ENCODE measurements at places on chromosomes 7 and 10.
A peak's percentile ranks its signal among the peaks of the same experiment; 100 is the strongest.

GRCh38 chr10:89639326-89639725 is 5.7 kb downstream of the PANK1 start:
- no peak for DNase-seq

DNA sequence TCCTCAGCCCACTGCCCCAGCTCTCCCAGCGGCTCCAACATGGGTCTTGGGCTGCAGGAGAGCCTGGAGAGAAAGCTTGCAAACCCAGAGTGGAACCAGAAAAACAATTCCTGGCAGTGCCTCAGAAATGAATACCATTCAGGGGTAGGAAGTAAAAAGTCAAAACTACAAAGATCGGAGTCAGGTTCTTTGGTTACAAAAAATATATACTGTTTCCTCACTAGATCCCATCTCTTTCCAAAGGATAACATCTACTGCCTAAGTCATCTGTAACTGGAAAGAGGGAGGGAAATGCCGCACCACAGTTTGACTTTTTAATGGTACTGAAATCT is 14.9 kb downstream of the CREB3L2 start:
- no peak for DNase-seq

- no peak for DNase-seq
Measured at GRCh38 chr7:114051871-114052331, 133.1 kb upstream of the PPP1R3A start.

DNA sequence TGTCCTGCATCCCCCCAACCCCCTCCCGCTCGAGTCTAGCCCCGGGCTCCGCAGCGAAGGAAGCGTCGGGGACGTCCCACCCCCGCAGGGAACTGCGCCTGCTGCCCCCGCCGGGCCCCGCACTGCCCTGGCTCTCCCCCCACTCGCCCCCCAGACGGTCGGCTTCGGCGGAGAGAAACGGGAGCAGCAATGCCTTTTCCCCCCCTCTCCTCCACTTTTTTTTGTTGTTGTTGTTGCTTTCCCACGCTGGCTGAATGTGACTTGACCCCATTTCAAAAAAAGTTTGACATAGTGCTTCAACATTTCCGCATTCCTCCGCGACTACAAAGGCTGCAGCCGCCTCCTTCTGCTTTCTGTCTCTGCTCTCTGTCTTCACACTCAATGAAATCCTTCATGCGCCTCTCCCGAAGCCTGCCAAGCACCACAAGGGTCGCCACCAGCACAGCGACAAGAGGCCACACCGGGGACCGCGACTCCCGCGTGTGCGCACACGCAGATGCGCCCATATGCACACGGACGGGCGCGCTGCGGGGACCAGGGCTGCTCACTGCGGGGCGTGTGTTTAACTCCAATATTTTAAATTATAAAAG is 1.0 kb downstream of the CDK6 start:
- peak; percentile 68 for DNase-seq

DNA sequence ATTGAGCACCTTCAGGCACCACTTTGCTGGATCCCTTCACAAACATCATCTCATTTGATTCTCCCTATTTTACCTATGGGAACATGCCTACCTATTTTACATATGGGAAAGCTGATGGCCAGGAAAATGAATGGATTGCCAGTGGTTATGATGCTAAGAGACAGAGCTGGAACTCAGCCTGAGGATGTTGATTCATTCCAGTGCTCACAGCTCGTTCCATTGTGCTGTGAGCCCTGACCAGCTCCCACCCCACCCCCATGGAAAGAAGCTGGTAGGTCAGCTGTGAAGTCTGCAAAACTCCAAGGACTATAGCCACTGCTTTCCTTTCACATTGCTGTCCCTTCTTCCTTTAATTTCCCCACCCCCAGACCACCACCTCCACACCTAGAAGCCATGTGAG is 9.6 kb downstream of the UBTD1 start:
- DNase-seq = peak; percentile 73

- peak; percentile 5 for DNase-seq
Measured at GRCh38 chr10:78578929-78579328, 489.8 kb upstream of the ZMIZ1 start.

- DNase-seq = peak; percentile 75
Measured at GRCh38 chr7:46168671-46169383, 247.8 kb upstream of the IGFBP3 start.

- peak; percentile 66 for DNase-seq
Measured at GRCh38 chr10:31320550-31321211, 1.7 kb downstream of the ZEB1 start.

DNA sequence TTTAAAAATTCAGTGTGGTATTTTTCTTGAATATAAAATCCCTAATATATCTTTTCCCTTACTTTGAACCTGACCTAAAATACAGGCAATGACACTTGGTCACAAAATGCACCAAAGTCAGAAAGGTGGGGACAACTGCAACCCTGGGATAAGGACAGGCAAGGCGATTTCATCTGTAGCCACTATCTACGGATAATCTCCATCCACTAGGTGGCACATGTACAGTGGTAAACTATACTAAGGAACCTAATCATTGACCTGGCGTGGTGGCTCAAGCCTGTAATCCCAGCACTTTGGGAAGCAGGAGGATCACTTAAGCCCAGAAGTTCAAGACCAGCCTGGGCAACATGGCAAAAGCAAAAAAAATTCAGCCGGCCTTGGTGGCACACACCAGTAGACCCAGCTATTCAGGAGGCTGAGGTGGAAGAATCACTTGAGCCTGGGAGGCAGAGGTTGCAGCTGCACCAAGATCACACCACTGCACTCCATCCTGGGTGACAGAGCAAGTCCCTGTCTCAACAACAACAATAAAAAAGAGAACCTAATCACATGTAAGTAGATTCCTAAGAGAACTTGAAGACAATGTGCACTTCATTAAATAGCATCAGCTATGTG is 98.9 kb downstream of the KMT2C start:
- peak; percentile 45 for DNase-seq

DNA sequence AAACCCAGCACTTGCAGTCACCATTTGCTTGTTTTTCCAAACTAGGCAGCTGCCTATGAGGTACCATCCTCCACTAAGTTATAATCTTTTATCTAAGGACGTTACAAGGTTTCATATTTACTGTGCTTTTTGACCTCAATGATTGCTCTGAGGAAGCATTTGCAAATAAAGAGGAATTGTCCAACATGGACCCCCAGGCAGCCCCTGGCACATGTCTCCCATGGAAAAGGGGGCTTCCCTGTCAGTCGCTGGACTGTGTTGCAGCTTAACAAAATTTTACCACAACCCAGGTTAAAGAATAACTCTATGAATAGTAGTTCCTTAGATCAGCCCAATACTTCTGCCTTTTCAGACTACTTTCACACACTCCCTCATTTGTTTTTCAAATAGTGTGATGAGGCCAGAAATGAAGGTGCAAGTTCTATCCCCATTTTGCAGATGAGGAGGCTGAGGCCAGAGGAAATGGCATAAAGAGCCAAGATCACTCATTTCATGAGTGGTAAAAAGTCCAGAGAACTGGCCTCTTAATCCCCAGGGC is 52.8 kb upstream of the ZPBP start:
- DNase-seq = no peak

DNA sequence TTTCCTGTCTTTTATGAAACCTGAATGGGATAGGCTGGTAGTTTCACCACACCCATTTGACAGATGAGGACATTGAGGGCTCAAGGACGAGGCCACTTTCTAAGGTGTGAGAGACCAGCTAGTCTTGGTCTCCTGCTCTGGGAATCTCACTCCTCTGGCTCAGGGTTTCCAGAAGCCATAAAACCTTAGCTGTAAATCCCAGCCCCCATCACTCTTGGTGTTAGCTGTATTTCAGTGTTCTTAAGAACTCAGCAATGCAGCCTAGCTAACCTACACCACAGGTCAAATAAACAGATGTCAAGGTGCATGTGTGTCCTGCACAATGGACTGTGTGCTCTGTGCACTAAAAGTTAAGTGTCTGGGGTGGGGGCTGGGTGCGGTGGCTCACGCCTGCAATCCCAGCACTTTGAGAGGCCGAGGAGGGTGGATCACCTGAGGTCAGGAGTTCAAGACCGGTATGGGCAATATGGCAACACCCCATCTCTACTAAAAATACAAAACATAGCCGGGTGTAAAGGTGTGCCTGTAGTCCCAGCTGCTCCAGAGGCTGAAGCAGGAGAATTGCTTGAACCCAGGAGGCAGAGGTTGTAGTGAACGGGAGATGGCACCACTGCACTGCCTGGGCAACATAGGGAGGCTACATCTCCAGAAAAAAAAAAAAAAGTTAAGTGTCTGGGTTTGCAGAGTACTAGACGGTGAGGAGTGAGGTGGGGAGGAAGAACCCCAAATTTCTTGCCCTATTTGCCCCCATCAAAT is 567 bp upstream of the EPO start:
- peak; percentile 42 for DNase-seq

DNA sequence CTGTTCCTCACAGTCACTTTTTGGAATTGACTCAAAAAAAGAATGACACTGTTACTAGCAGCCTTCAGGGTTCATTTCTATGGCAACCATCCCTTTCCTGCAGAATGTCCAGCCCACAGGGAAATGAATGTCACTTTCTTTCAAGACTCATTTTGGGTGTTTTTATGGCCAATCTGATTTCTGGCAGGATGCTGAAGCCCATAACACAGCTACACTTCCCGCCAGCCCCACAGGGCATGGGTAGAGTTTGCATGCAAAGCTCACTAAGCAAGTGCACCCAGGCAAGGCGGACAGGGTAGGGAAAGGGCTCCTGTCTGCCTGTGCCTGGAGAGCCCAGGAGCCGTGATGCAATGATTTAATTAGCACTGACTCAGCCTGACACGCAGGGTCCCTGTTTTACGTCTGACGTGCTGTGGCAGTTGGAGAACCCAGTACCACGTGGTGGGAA is 26.1 kb upstream of the GPAM start:
- no peak for DNase-seq

DNA sequence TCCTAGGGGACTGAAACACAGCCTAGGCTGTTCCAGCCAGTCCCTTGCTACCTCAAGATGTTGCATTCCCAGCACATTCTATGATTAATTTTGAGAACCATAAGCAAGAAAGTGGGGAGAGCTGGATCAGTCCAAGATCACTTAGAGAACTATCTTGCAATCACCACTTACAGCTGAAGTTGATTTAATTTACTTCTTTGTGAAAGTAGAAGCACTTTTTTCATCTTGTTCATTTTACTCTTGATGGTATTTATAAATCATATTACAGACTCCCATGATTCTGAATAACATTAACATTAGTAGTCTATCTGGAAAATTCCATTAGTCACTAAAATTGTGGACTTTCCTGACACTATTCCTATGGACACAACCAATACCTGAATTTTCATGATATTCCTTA is 118.5 kb downstream of the ETV1 start:
- DNase-seq = no peak

GRCh38 chr7:138354066-138354465 is 106.0 kb upstream of the TRIM24 start:
- no peak for DNase-seq

DNA sequence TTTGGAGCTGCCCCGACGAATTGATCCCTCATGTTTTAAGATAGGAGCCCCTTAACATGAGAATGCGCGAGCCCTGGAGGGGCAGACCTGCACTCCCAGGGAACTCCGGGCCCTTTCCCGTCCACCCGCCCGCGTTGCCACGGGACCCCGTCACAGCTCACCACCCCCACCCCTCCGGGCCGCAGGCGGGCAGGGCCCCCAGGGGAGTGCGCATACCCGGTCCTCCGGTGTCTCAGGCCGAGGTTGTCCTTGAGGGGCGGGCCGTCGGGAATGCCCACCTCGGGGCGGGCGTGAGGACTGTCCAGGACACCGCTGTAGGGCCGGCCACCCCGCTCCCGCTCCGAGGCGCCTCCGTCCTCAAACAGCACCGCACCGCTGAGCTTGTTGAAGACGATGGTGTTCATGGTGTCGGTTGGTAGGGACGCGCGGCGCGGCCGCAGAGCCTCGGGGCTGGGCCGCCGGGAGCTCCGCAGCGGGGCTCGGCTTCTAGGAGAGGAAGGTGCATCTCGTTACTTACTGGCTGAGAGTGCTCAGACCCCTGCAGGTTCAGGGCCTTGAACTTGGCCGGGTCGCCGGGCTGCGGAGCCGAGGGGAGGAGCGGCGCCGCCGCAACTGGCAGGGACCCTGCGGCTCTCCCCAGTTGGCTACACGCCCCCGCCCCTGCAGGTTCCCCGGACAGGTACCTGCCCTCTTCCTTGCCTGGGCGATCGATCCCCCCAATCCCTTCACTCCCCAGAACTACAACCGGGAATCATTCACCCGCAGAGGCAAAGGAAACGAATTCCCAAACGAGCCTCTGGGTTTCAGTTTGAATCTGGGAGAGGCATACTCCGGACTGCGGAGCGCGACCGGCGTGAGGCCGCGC is 2.4 kb downstream of the MKX start:
- DNase-seq = peak; percentile 30

DNA sequence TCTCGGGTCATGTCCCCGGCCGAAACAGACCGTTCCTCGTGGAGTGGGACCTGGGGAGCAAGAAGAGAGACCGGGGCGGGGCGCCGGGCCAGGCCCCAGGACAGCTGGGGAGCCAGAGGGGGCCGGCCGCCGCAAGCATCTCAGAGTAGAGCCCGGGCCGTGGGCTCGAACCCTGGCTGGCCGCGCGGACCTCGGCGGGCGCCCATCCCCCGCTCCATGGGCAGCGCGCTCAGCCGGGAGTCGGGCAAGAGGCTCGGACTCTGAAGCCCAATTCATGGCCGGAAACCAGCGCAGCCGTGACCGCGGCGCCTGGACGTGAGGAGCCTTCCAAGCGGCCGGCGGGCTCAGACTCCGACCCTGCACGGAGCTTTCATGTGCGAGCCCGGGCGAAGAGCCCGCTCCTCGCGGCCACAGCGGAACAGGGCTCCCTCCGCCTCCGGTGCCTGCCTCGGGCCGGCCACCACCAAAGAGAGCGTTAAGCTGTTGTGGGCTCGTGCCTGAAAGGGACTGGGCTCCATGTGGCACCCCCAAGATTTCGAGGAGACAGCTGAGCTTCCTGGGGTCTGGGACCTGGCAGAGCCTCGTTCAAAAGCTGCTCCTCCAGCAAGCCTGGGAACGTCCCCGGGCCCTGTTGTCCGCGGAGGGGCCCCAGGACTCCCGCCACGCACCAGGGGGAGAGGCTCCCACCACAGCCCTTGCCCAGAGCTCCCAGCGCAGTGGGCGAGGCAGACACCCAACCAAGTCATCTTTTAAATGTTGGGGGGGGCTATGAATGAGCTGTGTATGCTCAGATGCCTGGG is 757 bp upstream of the GRID1 start:
- peak; percentile 9 for DNase-seq

- no peak for DNase-seq
Measured at GRCh38 chr7:108623220-108623619, 53.5 kb downstream of the DNAJB9 start.

- DNase-seq = no peak
Measured at GRCh38 chr7:129006636-129007414, 48.1 kb downstream of the TNPO3 start.

GRCh38 chr7:140016540-140016939 is 46.2 kb downstream of the PARP12 start:
- DNase-seq = no peak

All from fibroblast of lung (primary cell).